ENCODE measurements at places on chromosomes 7 and 10. TPM values are rescaled to one million over a fixed set of nuclear protein-coding genes. Genes with fewer than 3 reads are reported as not detected.

GRCh38 chr10:98364432-98365102 is 50.4 kb downstream of the PYROXD2 start:
- DNase-seq, result no peak

GRCh38 chr10:79235765-79236432 is 111.4 kb upstream of the PPIF start:
- DNase-seq, result no peak

DNA sequence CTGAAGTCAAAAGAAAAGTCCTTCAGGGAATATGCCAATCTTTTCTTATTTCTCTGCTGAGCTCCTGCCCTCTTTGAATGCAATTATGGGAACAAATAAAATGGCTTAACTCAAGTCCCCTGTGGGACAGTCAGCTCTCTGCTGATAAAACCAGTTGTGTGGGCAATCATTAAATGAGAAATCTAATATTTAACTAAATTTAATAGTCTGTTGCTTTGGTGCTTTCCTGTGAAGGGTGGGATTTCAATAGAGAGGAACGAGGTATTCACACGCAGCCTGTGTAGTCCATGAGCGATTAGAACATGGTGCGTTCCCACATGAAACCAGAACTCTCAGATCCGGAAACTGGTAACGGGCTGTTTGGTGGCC is 138.4 kb downstream of the PAXIP1 start:
- no peak for DNase-seq

DNA sequence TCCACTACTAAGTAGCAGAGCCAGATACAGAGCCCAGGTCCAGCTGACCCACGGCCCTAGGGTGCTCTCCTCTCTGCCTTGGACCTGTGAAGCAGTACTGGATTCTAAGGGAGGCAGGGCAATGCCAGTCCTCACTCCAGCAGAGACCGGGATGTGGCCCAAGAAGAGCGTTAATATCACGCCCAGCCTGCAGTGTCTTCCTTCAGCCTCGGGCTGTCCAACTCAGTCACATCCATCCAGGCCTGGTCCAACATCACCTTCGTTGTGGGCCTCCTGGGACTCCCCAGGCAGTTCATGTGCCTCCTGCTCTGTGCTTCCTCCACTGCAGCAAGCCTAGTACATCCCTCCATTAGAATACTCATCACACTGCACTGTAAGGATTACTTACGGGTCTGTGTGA is 114.5 kb downstream of the GRID1 start:
- no peak for DNase-seq

DNA sequence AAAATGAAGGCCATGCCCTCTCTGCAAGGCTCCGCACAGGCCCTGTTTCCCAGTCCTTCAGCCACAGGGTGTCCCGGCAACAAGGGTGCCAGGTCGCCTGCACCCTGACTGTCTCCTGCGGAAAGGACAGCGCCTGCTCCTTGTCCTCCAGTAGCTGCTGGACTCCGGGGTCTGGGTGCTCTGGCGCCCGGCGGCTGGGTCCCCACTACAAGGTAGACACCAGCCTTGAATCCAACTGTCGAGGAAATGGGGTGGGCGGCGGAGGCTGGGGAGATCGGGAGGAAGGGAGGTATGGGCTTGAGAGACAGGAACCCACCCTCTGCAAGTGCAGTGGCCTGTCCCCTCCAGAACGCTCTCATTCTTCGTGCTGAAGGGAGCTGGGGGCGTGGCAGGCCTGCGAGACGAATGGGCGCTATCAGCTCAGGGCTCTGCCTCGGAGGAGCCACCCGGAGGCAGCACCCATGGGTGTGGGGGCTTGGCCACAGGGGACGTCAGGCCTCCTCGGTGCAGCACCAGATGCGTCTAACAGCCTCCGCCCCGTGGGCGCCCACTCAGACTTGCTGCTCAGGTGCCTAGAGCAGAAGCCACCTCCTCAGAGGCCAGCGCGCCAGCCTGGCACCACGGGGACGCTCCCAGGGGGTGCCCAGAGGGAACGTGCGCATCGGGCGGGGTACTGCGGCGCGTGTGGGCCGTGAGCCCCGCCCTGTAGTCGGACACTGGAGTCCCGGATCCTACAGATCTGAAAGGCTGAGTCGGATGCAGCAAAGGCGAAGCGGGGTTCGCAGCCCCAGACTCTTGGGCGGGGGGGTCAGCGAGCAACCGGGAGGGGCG is 15.6 kb downstream of the ADAM8 start:
- DNase-seq, result peak; percentile 59

DNA sequence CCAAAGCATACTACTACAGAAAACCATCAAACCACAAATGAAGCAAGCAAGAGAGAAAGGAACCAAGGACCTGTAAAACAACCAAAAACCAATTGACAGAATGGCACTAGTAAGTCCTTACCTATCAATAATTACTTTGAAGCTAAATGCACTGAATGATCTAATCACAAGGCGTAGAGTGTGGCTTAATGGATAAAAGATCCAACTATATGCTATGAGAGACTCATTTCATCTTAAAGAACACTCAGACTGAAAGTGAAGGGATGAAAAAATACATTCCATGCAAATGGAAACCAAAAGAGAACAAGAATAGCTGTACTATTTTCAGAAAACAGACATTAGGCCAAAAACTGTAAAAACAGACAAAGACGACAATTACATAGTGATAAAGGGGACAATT is 70.7 kb downstream of the CRPPA start:
- DNase-seq, result no peak

- DNase-seq, result no peak
Measured at GRCh38 chr7:143013893-143014292, 13.0 kb downstream of the OR9A2 start.

- DNase-seq, result no peak
Measured at GRCh38 chr7:77980087-77980713, 181.6 kb downstream of the PHTF2 start.

DNA sequence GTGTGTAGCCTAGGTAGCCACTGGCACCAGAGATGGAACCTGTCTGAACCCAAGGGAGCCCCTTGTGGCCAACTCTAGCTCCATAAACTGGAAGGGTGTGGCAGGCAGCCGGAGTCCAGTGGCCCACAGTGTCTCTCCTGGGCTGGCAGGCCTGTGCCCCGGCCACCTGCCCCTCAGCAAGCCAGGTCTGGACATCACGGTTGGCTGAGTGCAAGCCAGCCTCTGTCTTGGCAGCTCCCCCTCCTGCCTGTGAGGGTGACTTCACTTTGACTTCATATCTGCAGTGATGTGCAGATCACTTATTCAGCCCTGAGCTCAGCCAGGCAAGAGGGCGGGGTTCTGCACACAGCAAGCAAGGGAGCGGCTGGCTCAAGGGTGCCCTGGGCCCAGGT is 1.3 kb upstream of the RET start:
- DNase-seq, result no peak

GRCh38 chr7:95777269-95777668 is 4.9 kb downstream of the DYNC1I1 start:
- no peak for DNase-seq

GRCh38 chr7:129924602-129925001 is 28.2 kb downstream of the UBE2H start:
- no peak for DNase-seq

GRCh38 chr7:28882869-28883470 is 75.2 kb downstream of the TRIL start:
- DNase-seq, result no peak

DNA sequence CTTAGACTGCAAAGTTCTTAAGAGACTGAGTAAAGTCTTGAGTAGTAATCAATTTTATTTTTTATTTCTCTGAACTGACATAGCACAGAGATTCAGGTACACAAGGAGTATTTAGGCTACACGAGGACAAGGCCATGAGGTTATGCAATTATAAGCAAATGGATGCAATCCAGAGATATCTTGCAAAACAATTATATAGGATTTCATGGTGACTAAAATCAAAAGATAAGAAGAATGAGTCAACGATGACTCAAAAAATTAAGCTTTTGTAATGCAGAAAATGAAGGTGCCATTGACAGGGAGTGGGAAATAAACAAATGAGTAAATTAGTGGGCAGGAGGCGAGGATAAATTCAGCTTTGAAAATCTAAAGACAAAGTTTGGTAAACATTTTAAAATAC is 66.7 kb upstream of the MYO3A start:
- no peak for DNase-seq

- DNase-seq, result no peak
Measured at GRCh38 chr7:87872346-87872745, 3.8 kb downstream of the SLC25A40 start.

- DNase-seq, result no peak
Measured at GRCh38 chr7:144769352-144769751, 66.5 kb downstream of the TPK1 start.

DNA sequence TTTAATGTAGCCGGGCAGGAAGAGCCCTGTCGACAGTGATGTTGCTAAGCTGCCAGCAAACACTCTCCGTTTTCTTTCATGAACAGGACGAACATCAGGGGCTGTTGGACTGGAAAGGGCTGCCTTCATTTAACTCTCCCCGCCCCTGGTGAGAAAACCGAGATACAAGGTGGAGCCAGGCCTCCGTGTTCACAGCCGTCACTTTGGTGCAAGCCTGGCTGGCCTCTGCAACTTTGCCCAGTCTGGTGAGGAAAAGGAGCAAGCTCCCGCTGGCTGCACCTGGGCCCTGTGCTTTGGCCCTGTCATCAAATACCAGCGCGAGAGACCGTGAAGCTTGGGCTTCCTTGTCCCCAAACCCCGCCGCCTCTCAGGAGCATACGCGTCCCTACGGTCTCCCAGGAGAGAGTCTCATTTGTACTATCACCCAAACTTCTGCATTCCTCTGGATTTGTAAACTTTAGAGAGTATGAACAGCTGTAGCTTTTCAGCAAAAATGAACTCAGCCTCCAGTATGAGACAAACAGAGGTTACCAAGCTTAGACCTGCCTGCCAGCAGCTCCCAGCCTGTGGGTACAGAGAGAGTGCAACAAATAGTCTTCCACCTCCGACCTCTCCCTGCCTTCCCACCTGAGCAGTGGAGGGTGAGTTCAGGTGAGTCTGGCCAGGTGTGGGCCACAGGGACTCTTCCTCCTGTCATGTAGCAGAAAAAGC is 445.3 kb upstream of the MGMT start:
- no peak for DNase-seq

The PKD2L1 gene
- not detected for total RNA-seq

The NPFFR1 gene
- not detected for total RNA-seq

The FRMPD2 gene
- not detected for total RNA-seq

The DYNC1I1 gene
- 4.2 TPM for total RNA-seq

The GARIN1A gene
- 0.52 TPM for total RNA-seq

The MEPCE gene
- 34.9 TPM for total RNA-seq

The GPR141 gene
- not detected for total RNA-seq

The UBN2 gene
- total RNA-seq, result 15.5 TPM
